ENCODE measurements at places on chromosomes 12 and 14. TPM values are rescaled to one million over a fixed set of nuclear protein-coding genes. Genes with fewer than 3 reads are reported as not detected.
A peak's percentile ranks its signal among the peaks of the same experiment; 100 is the strongest.

DNA sequence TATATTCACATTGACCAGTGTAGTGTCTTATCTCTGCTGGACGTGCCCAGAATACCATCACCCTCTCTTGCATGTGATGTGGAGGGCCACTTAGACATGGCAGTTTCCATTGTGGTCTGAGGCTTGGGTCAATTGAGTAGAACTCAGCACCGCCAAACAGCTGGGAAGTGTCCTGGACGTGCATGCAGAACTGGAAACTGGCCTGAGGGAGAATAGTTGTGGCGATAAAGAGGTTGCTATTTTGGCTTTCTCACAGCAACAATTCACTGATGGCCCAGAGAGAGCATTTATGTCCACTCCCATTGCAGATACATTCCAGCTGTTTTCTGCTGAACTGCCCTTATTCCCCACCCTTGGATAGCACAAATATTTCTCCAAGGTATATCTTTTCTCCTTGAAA is 210.1 kb upstream of the DAAM1 start:
- DNase-seq, result peak; percentile 59

- no peak for DNase-seq
These were observed 44.6 kb downstream of the TRAFD1 start for GRCh38 chr12:112169966-112170365.

DNA sequence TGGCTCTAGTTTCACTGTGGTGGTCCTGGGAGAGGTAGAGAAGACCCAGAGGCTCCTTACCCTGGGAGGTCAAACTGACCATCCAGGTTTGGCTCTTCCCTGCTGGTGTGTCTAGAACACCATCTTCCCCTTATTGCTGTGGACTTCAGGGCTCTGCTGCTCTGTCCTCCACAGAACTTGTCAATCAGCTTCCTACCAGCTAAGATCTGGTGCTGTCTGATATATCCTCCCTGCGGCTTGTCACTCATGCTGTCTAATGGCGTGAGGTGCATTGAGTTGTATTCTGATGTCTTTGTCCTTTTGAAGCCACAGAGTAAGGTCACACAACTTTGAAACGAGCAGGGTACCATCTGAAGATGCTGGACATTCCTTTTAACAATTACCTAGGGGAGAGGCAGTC is 7.2 kb upstream of the C1RL start:
- no peak for DNase-seq

DNA sequence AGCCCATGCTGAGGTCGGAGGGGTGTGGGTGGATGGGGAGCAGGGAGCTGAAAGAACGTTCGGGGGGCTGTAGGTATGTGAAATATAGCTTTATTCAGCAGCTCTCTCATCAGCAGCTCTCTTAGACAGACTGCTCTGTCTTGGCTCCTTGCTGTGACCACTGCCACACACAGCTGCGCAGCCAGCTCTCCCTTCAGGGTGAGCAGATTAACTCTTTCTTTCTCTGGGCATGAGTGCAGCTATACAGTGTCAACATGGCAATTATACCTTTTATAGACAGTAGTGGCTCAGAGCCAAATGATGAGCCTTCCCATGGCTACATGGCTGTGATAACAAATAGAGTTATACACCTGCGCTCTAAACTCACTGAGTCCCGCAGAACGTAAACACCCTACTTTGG is 137.7 kb upstream of the NEDD1 start:
- DNase-seq, result no peak

DNA sequence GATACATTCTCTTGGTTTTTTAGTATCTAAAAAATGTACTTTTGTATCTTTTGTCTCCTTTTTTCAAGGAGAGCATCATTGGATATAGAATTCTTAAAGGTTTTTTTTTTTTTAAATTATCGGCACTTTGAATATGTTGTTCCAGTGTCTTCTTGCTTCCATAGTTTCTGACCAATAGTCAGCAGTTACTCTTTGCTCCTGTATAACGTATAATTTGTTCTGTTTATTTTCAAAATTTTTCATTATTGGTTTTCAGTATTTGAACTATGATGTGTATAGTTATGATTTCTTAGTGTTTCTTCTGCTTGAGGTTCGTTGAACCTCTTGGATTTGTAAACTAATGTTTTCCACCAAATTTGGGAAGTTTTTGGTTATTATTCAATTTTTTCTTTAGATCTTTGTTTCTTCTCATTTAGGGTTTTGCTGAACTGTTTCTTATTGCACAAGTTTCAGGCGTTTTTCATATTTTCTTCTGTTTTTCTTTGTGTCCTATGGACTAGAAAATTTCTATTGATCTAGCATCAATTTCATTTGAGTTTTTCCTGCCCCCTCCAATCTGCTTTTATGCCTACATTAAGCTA is 93.9 kb downstream of the PLBD1 start:
- DNase-seq, result peak; percentile 37

DNA sequence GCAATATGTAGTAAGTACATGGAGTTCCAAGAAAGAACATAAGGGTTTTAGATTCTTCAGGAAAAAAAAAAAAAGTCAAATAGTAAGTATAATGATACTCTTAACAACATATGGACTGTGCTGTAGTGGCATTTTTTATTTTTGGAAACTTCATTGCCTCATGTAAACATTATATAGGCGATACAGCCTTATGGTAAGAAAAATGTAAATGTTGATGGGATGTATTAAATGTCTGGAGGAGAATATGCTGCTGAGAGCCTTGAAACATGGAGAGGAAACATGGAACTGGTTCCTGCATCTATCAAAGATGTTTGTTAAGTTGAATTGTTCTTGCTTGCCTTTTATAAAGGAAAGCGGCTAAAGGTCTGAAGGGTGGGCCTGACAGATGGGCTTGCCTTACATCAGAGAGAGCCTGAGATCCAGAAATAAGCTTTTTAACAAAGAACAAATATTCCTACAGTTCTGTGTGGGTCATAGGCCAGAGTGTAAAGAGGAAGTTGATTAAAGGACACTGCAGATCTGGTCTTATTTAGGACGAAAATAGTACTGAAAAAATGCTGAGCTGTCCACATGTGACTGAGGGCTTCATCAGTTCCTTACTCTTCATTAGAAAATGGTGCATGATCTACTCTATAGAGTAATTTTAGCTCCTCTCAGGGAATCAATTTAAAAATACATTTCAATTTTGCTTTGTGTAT is 448.1 kb upstream of the DCN start:
- no peak for DNase-seq

- DNase-seq, result no peak
These were observed 5.3 kb downstream of the DYRK4 start for GRCh38 chr12:4567073-4567881.

DNA sequence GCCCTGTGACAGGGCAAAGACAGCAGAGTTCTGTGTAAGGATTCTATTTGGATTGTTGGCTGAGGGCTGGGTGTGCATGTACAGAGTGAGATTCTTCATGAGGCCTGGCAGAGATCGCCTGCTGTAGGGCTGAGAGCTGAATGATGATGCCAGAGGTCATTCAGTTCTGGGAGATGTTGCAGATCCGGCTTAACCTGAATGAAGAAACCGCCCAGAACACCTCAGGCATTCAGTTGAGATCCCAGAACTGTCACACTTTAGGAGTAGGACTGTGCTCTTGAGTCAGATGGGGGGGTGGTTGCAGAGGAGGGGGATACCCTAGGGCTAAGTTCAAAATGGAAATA is 5.8 kb upstream of the EVL start:
- DNase-seq, result no peak

GRCh38 chr12:76264611-76265012 is 83.6 kb downstream of the BBS10 start:
- peak; percentile 51 for DNase-seq

DNA sequence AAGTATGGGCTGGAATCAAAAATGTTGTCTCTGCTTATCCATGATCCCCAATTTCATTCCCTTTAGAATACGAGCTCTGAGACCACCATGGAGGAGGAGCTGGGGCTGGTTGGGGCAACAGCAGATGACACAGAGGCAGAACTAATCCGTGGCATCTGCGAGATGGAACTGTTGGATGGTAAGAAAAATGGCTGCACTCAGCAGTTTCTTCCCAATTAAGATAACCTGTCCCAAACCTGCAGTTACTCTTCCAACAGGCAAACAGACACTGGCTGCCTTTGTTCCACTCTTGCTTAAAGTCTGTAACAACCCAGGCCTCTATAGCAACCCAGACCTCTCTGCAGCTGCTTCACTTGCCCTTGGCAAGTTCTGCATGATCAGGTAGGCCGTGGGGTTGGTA is 6.6 kb upstream of the GAPDH start:
- no peak for DNase-seq

DNA sequence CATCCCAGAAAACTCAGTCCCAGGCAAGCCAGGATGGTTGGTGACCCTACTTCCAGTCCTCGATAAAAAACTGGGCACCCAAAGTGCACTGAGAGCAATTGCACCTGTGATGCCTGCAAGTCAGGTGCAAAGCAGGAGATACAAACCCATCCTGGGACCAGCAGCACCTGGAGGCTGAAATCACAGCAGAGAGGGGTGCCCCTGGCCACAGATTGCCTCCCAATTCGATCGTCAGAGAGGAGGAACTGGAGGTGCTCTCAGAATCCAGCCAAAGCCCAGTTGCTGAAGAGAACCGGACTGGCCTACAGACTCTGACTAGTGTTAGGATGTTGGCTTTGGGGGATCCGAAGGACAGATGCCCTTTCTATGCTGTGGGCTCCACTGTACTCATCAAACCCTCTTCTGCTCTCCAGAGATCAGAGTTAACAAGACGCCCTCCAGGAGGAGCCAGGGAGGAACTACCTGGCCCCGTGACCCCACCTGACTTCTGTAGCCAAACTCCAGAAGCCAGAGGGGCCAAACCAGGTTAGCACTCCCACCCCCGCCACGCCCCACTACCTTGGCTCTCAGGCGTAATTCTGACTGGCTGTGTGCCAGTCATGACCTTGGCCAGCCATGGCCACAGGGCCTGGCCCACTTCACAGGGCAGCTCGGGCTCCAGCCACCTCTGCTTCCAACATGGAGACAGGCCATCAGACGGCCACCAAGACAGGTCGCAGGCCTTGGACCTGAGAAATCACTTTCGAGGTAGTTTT is 284.5 kb upstream of the RTL1 start:
- DNase-seq, result no peak

GRCh38 chr12:84874125-84874824 is 38.3 kb downstream of the SLC6A15 start:
- peak; percentile 67 for DNase-seq

DNA sequence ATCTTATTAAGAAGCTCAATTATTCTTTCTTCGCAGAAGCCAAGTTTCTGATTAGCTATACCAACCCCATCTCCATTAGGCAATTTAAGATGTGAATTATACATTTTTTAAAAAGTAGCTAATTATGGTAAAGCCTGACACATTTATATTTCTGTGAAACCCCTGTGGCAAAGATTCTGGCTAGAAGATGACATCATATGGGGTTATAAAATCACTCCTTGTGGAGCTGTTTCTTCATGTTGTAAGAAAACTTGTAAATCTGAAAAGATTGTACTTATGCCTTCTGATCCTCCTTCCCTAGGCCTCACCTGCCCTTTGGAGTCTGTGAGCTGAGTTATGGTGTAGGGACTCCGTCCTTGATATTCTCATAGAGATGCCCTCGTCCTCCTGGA is 78.1 kb downstream of the CHST11 start:
- no peak for DNase-seq

DNA sequence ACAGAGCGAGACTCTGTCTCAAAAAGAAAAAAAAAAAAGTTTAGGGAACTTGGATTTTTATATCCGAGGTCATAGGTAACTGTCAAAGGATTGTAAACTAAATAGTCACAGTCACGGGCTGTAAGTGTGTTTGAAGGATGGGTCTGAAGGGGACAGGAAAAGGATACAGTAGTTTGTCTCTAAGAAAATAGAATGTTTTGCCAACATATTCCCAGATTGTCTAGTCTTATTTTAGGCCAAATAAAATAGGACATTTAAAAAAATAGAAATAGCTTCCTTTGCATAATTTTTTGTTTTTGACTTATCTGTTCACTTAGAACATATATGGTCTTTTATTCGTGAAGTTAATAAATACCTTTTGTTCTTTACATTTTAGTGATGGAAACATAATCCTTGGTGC is 24.2 kb upstream of the REP15 start:
- DNase-seq, result no peak

DNA sequence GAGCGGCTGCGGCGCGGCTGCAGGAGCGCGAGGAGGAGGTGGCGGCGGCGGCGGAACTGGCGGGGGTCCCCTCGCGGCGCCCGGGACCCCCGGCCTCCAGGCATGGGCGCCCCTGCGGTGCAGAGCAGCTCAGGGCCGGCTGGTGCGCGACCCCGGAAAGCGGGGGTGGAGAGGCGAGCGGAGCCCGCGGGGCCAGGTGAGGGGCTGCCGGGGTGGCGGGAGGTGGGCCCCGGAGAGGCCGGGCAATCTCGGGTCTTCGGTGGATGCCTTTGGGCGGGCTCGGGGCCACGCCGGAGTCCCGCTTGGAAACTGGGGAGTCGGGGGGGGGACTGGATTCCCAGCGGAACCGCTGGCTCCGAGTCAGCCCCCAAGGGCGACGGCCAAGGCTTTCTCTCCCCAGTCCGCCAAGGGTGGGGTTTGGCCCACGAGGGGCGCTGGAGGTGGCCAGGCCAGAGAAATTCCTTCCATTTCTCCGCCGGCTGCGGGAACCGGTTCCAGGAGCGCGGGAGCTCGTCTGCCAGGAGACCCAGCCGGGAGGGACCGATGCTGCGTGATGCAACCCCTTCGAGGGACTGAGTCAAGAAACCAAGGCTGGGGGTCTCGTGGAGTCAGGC is 13.9 kb upstream of the NR4A1 start:
- DNase-seq, result peak; percentile 67

DNA sequence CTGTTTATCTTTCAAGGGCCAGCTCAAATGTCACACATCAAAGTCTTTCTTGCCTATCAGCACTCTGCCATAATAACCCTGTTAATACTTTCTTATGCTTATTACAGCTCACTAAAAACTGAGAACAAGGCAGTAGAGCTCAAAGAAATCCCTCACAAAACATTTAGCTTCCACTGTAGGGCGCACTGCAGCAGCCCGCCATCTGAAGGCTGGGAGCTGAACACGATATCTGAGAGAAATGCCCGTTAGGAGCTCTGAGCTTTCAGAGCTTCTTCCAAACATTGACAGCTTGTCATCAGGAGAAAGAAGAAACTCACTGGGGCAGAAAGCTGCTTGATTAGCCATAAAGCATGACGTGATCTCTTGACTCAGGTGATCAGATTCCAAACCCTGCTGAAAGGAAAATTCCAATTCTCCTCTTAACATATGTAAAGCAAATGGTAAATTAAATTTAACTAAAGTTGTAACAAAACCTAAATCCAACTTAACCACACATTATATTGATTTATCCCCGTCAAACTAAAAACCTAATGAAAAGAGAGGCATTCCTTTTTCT is 175.7 kb downstream of the C12orf50 start:
- no peak for DNase-seq

The MIP gene
- not detected for total RNA-seq

The SLC2A3 gene
- total RNA-seq, result 91.5 TPM

The TRIM9 gene
- total RNA-seq, result 0.64 TPM

The LDHB gene
- 525 TPM for total RNA-seq

The RASSF9 gene
- 0.32 TPM for total RNA-seq

The HELB gene
- 2.3 TPM for total RNA-seq

The MIS18BP1 gene
- total RNA-seq, result 40.6 TPM

The TSHR gene
- total RNA-seq, result not detected

The DLST gene
- 62.6 TPM for total RNA-seq

The LYZ gene
- total RNA-seq, result not detected
